ENCODE measurements at places on chromosomes 1 and 21.

GRCh38 chr1:42888013-42888633, 41.7 kb downstream of the ZNF691 start:
- no peak for DNase-seq

DNA sequence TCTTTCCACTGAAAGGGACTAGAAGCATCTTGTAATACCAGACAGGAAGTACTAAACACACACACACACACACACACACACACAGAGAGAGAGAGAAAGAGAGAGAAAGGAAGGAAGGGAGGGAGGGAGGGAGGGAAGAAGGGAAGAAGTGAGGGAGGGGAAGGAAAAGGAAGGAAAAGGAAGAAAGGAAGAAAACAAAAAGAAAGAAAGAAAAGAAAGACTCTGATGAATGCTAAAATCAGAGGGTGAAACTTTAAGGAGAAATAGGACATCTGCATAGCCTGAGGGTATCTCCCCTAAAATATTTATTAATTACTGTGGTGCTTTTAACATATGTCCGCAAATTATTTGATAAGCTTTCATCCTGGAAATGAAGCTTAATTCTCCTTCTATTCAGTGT, 10.6 kb downstream of the TRIT1 start:
- DNase-seq: no peak

- no peak for DNase-seq
Observed at GRCh38 chr1:10171995-10172669, 38.2 kb upstream of the KIF1B start.

DNA sequence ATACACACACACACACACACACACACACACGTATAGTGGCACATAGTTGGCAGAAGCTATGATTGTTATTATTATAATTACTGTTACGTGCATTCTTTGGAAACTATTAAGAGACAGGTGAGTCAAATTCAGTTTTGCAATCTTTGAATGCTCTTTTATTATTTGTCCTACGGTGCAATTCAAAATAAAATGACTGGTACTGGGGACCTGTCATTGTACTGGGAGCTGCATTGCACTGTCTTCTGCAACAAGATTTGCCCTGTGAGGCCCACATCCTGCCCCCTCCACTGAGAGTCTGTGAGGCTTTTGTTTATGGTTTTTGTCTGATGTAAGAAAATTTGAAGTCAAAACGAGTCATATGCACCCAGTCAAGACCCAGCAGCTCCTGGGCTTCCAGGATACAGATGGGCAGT, 1.9 kb downstream of the LY9 start:
- DNase-seq: no peak
